ENCODE measurements at places on chromosomes 6 and 20.

- DNase-seq, result no peak
These were observed 116.2 kb upstream of the MMS22L start for GRCh38 chr6:97399208-97399607.

- DNase-seq, result no peak
These were observed 140.3 kb downstream of the FLRT3 start for GRCh38 chr20:14197097-14197496.

GRCh38 chr20:1037039-1037438 lies 34.9 kb upstream of the RSPO4 start:
- DNase-seq, result no peak

DNA sequence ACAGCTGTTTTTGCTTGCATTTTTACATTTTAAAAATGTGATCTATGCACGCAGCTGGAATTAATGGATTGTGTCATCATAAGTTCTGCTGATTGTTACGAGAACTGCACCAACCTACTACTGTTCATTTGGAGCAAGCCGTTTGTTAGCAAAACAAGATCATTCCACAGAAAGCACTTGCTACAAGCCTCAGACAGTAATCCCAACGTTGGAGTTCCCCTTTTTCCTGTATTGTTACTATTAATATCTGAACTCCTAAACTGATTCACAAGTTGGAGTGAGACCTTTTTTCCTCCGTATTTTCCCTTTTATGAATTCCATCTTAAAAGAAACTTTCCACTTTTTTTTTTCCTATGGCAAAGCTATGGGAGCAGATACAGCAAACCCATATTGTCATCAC lies 3.5 kb downstream of the TENT5A start:
- DNase-seq, result no peak

DNA sequence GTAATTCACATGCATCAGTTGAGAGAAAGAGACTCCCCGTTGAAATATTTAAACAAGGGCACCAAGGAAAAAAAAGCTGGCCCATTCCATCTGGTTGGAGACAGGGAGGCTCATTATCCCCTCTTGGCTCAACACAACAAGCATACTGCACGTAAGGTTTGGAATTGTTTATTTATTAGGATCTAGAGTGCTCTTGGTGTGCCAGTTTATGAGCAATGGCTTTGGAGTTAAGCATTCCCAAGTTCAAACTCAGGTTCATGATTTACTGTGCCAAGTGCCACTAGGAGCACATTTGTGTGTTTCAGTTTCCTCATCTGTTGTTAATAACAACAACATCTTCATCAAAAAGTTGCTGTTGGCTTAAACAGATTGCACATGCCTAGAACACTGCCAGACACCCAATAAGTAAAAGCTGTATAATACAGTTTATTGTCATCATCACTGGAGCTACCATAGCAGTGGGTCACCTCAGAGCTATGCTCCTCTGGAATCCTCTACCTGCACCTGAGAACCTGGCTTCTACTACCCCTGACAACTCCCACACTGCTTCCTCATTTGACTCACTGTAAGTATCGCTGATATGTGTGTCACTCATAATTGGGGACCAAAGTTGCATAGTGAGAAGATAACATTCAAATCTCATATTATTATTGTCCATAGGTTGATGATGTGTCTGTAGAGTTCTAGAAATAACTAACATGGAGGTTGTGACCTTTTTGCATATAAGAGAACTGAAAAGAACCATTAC lies 5.4 kb downstream of the SLC17A3 start:
- no peak for DNase-seq

GRCh38 chr6:98787961-98788360 lies 46.4 kb upstream of the POU3F2 start:
- DNase-seq, result no peak

DNA sequence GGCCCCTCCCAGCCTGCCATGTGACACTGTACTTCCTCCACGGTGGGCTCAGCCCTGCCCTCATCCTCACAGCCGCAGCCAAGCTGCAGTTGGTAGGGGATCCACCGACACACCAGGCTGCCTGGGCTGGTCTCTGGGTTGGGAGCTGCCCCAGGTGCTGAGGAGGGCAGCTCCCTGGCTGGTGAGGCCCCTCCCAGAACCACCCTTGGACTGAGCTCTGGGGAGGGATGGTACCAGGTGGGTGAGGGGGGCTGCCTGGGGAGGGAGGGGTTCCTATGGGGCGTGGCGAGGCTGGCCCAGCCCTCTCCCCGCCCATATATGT lies 185 bp upstream of the TNFRSF6B start:
- no peak for DNase-seq

GRCh38 chr20:58078741-58079522 lies 149.5 kb downstream of the ANKRD60 start:
- DNase-seq, result no peak

DNA sequence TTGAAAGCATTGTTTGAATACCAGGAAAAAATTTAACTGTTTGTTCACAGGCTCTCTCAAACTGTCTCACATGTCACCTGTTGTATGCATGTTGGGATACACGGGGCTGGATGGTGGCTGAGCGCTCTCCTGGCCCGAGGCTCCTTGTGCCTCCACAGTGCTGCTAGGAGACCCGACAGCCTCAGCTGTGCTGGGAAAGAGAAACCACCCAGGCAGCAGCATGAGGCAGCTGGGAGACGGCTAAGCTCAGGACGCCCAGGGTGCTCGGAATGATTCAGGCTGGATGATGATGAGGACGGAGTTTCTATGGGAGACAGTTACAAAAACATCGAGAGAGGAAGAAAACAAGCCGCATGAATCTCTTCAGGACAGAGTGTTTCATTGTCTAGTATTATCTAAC lies 278.0 kb upstream of the CDH4 start:
- DNase-seq, result no peak

GRCh38 chr6:147287869-147288271 lies 83.7 kb downstream of the STXBP5 start:
- DNase-seq, result no peak

- no peak for DNase-seq
These were observed 2.2 kb downstream of the HMGA1 start for GRCh38 chr6:34238585-34239499.

DNA sequence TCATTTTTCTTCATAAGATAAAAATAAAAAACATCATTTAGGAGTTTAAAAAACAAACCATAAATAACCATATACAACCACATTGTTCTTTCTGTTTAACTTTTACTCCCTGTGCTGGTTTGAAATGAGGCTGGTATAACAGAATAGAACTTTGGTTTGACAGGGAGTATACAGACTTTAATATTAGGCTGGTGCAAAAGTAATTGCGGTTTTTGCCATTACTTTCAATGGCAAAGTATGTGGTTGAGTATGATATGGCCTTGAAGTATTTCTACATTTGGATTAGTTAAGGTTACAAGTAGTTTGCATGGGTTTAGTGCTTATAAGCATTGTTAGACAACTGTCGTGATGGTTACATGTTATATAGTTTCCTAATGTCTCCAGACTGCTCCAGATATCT lies 29.0 kb upstream of the COL10A1 start:
- no peak for DNase-seq

DNA sequence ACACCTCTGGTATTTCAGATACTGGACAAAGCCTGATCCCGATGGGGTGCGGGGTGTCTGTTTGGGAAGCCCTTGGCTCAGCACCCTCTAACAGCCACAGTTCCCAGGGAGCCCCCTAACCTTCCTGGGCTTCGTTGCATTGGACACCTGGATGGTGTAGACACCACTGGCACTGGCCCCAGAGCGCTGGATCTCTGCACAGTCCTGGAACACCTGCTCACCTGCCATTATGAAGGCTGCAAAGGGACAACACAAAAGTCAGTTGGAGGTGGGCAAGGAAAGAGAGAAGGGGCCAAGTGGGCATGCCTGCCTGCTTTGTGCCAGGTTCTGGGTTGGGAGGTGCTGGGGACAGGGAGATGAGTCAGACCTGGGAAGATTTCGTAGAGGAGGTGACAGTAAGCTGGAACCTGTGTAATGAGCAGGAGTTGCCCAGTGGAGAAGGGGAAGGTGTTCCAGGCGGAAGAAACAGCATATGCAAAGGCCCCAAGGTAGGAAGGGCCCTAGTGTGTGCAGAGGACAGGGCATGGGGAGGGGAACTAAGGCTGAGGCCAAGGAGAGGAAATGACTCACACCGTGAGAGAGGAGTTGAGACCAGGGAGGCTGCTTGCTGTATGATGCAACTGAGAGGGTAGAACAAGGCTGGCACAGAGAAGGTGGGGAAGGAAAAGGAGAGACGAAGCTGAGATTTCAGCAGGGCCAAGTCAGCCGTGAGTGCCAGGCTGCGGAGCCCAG lies 34.9 kb downstream of the ANGPT4 start:
- no peak for DNase-seq

DNA sequence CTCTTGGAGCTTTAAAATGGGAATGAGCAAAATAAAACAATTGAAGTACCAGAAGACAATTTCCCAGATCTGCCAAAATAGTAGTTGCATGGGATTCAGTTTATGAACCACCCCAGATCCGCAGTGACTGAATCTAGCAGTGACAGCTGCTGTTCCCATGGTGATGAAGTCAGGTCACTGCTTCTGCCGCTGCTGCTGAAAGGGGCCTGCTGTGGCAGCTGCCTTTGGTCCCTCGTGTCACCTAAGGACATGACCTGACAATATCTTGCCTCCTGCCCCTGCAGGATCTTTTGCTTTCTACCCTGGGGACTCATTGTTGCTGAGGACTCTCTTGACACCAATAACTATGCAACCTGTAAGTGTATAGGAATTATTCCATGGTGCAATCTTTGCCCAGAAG lies 34.3 kb upstream of the OGFRL1 start:
- DNase-seq, result no peak

- DNase-seq, result no peak
These were observed 7.9 kb downstream of the PEX6 start for GRCh38 chr6:42970871-42971612.

DNA sequence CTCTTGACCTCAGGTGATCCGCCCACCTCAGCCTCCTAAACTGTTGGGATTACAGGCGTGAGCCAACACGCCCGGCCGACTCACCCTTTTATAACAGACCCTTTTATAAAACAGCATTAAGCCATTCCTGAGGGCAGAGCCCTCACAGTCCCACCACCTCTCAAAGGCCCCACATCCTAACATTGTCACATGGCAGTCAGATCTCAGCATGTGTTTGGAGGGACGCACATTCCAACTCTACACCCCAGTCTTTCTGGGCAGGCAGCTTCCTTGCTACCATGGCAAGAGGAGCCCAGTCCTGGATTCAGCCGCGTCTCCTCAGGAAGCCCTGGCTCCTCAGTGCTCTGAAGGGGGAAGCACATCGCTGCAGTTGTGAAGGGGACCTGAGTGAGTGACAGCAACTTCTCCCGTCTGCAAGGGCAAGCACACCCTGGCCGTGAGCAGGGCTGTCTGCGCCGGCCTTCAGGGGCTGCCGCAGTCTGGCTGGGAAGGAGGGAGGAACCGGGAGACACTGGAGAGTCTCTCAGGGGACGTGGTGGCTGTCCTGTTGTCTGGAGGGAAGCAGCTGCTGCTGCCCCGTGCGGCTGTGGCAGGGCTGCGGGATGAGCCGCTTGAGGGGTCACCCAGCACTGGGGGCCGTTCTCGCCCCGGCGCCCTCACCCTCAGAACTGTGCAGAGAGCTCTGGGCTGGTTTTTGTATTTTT lies 15.9 kb downstream of the OSBPL2 start:
- DNase-seq, result no peak

- DNase-seq, result no peak
These were observed 3.7 kb upstream of the HEBP2 start for GRCh38 chr6:138400326-138400725.

GRCh38 chr6:113402544-113402943 lies 454.6 kb upstream of the MARCKS start:
- no peak for DNase-seq

- DNase-seq, result no peak
These were observed 119.6 kb upstream of the SSTR4 start for GRCh38 chr20:22915512-22915911.

Data from T-helper 1 cell (primary cell).